M059J (cell line): ENCODE measurements at places on chromosomes 7 and 10. TPM values are rescaled to one million over a fixed set of nuclear protein-coding genes. Genes with fewer than 3 reads are reported as not detected.

- DNase-seq: peak; percentile 32
Observed at GRCh38 chr7:30996256-30996655, 32.5 kb downstream of the GHRHR start.

GRCh38 chr7:142311876-142312275 lies 54.0 kb upstream of the PRSS58 start:
- no peak for DNase-seq

DNA sequence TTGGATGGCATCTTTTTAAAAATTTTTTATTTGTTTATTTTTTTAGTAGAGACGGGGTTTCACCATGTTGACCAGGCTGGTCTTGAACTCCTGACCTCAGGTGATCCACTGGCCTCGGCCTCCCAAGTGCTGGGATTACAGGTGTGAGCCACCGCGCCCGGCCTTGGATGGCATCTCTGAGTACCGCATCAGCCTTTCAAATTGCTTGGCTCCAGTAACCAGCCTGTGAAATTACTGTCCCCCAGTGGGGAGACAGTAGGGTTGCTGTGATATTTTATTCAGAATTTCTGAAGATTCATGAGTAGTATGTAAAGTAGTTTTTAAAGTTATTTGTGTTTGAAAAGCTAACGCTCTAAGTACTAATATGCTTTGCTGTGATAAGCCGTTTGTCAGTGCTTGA lies 1.2 kb downstream of the NUB1 start:
- DNase-seq: peak; percentile 16

Gene RSU1
- total RNA-seq: 73.1 and 77.5 TPM in 2 replicates

Gene CLDN3
- not detected in 2 replicates for total RNA-seq

- no peak for DNase-seq
Observed at GRCh38 chr10:103947799-103948516, 19.0 kb upstream of the SLK start.

DNA sequence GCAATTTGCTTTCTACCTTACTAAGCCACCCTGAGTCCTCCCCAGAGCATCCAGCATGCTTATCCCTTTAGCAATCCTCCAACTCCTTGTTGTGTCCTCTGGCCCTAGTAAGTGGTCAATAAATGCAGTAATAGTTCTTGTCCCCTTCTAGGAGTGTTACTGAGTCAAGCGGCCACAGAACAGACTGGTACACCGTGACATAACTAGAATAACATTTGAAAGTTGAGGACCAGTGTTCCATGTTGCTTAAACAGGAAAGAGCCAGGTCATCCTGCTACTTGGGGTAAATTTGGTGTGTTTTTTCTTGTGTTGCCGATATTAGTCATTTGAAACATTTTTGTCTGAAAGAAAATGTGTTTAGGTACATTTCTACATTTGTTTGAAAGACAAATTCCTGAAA lies 4.8 kb upstream of the CDK6 start:
- DNase-seq: no peak

GRCh38 chr10:78476844-78477243 lies 443.2 kb downstream of the RPS24 start:
- no peak for DNase-seq

DNA sequence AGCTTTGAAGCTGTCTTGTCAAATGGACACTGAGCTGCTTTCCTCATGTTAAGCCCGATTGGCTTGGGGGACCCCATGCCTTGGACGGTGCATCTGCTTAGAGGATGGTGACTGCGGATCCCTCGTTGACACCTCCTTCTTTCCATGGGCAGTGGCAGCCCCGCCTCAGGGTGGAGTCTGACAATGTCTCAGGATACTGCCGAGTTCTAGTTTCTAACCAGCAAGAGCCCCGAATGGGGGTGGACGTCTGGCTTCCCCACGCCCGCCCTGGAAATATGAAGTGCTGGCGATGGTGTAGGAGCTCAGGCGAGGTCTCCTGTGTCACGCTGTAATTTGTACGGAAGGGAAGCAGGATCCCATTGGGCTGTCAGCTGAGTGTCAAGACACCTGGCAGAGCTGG lies 106.2 kb upstream of the CTBP2 start:
- DNase-seq: no peak
